ENCODE measurements at places on chromosomes 6 and 20.

DNA sequence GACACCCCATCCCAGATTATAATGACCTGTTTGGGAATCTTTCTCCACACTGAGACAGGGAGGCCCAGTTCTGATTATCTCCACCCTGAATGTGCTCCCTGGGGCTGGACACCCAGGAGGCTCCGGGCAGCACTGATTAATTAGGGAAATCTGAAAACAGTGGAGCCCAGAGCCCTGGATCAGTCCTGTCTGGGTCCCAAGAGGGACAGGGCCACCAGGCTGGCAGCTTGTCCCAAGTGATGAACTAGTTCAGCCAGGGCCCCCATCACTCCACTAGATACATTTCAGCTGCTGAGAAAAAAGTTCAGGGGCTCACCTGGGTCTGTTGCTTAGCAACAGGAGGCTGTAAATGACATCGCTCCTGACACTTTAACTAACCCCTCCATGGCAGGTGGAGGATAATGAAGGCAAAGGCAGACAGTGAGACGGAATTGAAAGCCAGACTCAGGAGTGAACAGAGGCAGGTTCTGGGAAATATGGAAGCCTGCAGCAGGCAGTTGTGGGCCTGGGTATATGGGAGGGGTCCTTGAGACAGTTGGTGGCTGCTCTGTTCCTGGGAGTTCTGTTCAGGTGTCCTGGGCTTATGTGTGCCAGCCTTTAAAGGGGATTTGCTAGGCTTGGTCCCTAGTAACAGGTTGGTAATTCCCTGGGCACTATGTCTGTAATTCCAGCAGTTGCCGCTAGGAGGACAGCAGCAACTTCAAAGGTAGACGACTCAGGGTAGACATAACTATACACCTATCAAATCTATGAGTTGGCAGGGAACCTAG, 78.3 kb upstream of the CTNNBL1 start:
- peak; percentile 83 for DNase-seq

GRCh38 chr6:24957199-24957598, 21.4 kb upstream of the RIPOR2 start:
- DNase-seq: no peak

DNA sequence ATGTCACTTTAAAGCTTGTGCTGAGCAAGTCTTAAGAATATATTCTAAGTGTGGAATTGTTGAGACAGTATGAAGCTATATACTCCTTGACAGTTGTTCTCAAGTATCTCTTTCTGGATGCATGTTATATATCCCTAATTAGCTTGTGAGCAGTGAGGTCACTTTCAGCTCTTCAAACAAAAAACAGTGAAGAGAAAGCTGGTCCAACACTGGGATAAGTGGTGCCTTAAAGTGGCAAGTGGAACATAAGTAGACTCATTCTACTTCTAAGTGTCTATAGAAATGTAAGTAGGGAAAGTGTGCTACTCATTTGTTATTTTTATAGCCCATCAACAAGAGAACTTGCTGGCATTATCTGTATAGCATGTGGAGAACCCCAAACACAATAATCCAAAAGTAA, 133.1 kb upstream of the BACH2 start:
- DNase-seq: no peak

- peak; percentile 76 for DNase-seq
These were observed 105.5 kb downstream of the TULP4 start for GRCh38 chr6:158417760-158418098.

- DNase-seq: no peak
These were observed 24.5 kb downstream of the TSPYL4 start for GRCh38 chr6:116229287-116229913.

GRCh38 chr6:166435574-166435973, 52.8 kb upstream of the MPC1 start:
- DNase-seq: no peak

- peak; percentile 79 for DNase-seq
These were observed 700.0 kb downstream of the RFPL4B start for GRCh38 chr6:113047148-113047547.

- DNase-seq: no peak
These were observed 313.3 kb downstream of the RNGTT start for GRCh38 chr6:88650029-88650619.

DNA sequence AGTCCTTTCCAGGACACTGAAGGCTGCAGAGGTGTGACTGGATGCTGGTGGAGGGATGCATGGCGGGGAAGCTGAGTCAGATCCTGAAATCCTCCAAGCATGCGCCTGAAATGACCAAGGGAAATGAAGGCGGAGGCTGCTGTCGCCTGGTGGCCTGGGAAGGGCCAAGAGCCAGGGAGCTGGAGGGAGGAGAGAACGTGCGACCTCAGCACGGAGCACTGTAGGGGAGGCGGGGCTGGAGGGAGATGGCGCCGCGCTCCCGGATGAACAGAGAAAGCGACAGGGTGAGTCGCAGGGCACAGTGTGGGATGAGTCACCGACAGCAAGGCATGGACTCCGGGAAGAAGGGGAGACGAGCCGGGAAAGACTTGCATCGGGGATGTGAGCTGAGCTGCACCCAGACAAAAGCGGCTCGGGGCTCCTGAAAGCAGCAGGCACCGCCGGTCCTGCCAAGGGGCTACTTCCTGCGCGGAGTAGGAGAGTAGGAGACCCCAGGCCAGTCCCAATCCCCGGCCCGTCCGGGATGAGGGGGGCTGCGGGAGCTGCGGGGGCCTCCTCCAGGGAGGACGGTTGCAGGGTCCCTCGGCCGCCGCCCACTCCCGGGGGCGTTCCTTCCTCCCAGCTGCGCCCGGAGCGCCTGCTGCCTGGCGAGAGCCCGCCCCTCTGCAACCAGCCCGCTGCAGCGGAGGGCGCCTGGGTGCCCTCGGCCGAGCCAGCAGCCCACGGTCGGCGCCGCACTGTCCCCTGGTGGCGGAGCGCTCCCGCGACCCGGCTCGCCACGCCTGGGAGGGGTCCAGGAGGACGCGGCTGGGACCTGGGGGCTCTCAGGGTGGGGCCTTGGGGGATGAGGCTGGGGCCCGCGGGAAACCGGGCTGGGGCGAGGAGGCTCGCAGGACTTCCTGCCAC, 11.0 kb upstream of the NQO2 start:
- peak; percentile 96 for DNase-seq

DNA sequence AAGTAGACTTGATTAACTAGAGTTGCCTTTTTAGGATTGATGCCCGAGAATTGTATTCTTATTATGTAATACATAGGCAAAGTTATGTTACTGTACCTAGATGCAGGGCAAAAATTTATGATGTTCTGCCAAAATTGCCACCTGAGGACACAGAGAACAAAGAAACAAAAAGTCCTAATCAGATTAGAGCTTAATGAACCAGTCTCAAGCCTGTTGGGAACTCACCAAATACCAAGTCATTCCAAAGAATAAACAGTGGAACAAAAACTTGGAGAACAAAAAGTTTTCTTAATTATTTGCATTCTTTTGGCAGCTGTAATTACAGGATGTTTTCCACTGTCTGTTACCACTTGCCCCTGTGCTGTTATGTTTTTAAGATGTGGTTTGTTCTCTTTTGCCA, 154.7 kb upstream of the SGK1 start:
- no peak for DNase-seq

- DNase-seq: no peak
These were observed 188.3 kb downstream of the QKI start for GRCh38 chr6:163602851-163603250.

DNA sequence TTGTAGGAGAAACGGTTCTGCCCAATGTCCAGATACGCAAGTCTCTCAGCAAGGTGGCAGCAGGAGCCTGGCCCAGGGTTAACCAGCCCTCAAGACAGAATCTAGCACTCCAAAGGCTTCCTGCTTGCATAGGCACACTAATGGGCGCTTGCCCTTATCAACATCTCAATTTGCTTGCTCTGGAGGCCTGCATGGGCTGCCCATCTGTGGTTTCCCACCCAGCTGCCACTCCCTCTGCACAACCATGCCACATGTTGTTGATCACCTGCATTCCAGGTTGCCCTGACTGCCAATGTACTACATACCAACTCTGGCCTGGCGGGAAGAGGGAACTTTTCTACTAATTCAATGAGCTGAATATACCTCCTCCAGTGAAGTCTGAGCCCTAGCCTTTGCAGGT, 74.6 kb downstream of the ATG5 start:
- DNase-seq: no peak

DNA sequence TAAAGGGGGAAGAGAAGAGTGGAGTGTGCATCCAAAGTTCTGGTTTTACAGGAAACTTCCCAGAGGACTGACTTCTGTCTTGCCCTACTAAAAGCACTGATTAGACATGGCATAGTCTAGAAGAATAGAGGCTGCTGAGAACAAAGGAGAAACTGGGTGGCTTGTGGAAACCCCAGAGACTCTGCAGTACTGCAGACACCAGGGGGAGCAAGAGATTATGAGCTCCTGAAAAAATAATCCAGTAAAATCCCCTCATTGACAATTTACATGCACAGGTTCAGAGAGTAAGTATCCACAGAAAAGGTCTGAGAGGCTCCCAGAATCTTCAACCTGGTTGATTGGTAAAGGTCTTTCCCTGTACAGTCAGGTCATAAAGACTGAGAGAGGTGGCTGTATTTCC, 48.7 kb upstream of the CLVS2 start:
- peak; percentile 24 for DNase-seq

DNA sequence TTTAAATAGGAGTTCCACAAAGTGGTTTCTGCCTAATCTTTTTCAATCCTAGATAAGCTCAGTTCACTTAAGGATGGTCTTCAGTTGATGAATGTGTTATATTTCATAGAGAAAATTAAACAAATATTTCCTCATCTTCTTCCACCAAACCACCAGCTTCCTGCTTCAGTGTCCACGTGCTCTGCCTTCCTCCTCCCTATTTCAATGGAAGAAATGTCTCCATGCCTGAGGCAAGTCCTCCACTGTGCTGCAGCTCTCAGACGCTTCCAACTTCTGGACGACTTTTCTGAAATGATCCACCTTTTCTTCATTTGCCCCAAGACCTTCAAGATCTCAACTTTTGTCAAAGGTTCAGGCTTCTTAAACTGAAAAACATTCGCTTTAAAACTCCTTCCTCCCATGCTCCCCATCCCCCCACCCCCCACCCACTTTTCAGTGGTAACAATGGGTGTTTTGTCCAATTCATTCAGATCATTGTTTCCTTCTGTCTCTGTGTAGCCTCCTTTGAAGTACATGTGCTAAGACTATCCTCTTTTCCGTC, 25.3 kb upstream of the FABP7 start:
- no peak for DNase-seq

DNA sequence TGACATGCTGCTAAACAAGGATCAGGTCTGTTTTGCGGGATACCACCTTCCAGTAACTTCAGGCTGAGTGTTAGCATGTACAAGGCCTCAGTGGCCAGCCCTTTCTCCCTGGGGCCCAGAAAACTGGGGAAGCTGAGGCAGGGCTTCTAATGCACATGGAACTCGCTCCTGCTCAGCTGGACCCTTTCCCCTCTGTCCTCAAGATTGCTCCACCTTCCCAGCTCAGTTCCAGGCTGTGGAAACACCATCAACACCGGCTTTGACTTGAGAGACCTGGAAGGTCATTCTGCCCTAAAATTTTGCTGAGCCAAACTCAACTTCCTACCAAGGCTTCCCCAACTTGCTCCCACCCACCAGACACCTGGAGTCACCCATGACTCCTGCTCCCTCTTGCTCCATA, 4.2 kb upstream of the BLCAP start:
- no peak for DNase-seq

- no peak for DNase-seq
These were observed 50.3 kb upstream of the FNDC1 start for GRCh38 chr6:159118924-159119323.

DNA sequence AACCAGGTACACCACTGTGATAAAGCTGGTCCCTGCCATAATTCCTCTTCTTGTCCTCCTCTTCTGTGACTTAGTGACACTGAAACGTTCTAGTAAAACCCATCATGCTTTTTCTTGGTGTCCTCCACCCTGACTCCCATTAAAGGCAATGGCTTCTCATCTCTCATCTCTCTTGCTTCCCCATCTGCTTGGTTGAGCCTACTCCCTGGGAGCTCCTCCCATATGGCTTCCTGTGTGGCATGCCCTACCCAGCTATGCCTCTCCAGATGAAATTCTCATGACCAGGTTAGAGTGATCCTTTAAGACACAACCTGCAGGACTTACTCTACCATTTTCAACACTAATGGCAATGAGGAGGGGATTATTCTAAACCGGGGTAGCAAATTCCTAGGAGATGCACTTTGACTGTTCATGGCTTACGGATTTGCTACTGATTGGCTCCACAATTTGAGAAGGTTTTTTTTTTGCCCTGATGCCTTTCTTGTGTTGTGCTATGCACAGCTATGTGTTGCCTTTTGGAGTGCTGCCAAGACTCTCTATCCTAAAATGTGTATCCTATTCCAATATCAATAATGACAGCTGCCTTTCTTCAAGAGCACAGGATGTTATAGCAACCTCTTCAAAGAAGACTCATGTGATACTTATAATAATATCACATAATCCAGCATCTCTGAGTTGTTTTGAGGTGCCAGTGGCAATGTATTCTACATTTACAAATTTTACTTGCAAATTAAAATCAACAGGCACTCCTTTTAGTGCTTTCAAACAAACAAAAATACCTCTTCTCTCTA, 6.1 kb downstream of the SIRPG start:
- peak; percentile 40 for DNase-seq

- DNase-seq: peak; percentile 89
These were observed 6.4 kb downstream of the TPMT start for GRCh38 chr6:18148304-18149025.

DNA sequence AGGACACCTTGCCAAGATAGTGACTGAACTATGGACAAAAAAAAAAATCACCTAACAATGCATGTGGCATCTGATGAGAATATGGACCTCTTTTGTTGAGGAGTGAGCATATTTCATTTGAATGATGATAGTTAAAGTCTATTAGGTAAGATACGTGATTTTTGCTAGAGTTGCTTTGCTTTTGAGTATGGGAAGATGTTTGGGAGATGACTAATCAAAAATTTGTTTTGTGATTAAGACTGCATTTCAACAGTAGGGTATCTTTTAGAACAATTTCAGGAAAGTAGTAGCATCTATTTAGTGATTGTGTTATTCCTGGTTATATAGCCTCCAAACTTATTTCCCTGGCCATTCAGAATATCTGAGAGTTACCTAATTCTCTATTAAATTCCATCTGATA, 878.6 kb upstream of the CITED2 start:
- peak; percentile 61 for DNase-seq

- DNase-seq: no peak
These were observed 22.8 kb downstream of the FYN start for GRCh38 chr6:111850295-111850937.

- DNase-seq: peak; percentile 43
These were observed 14.0 kb upstream of the SCGN start for GRCh38 chr6:25637960-25638434.

GRCh38 chr6:42714098-42714761, 8.2 kb downstream of the PRPH2 start:
- DNase-seq: peak; percentile 36

DNA sequence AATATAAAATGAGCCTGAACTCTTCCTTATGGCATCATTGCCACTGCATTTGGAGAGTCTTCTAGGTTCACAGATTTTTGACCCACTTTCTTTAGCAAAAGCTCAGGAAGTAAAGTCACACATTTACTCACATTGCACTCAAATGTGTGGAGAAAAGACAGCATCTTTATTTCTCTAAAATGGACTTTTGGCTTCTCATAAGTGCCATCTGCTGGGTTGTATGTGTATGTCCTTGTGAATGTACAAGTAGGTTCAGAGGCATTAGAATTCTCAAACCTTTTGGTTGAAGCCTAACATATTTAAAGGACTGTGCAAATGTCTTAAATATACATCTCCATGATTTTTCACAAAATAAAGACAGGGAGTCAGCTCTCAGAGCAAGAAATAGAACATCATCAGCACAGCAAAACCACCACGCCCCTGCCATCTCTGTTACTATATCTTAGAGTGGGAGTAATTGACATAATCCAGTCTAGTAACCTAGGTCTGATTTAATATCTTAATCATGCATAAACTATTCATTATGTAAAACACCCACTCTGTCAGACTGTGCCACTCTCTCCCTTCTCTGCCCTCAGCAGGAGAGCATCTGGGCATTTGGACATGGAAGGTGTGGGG, 42.2 kb upstream of the SPTLC3 start:
- peak; percentile 75 for DNase-seq

Data from PC-3 (cell line).